Aortic smooth muscle cell (primary cell): ENCODE measurements at places on chromosomes 2 and 18. TPM values are rescaled to one million over a fixed set of nuclear protein-coding genes. Genes with fewer than 3 reads are reported as not detected.

Gene DNAH7
- total RNA-seq, result 1.2 and 1.7 TPM in 2 replicates

Gene PID1
- 40.8 and 52.9 TPM in 2 replicates for total RNA-seq

Gene SLC40A1
- total RNA-seq, result 22.6 and 69.0 TPM in 2 replicates

Gene EFEMP1
- 1,165 and 1,581 TPM in 2 replicates for total RNA-seq

Gene IL1B
- total RNA-seq, result 0.50 and 0.53 TPM in 2 replicates
